ENCODE measurements at places on chromosomes 13 and 19.

- no peak for DNase-seq
Observed at GRCh38 chr13:98262292-98262691, 85.2 kb upstream of the RNF113B start.

GRCh38 chr13:31129419-31129818, 32.3 kb downstream of the HSPH1 start:
- no peak for DNase-seq

DNA sequence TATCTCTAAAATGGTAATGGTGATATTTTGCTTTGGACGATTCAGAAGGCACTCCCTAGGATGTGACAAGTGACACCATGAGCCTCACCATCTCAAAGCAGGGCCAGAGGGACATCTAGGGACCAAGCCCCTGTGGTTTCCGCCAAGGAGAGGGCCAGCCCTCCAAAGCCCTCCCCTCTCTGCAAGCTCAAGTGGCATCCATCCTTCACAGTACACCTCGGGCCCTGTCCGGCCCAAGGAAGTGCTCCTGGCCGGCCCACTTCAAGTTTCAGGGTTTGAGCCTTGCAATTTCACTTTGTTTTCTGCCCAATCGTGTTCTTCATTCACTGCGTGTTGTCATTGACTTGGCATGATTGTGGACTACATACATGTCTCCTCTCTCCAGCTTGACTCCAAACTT, 82.5 kb downstream of the TSHZ3 start:
- DNase-seq = no peak

- DNase-seq = no peak
Observed at GRCh38 chr13:48258002-48258401, 25.0 kb downstream of the ITM2B start.

GRCh38 chr19:13784731-13785452, 10.4 kb upstream of the ZSWIM4 start:
- DNase-seq = no peak

DNA sequence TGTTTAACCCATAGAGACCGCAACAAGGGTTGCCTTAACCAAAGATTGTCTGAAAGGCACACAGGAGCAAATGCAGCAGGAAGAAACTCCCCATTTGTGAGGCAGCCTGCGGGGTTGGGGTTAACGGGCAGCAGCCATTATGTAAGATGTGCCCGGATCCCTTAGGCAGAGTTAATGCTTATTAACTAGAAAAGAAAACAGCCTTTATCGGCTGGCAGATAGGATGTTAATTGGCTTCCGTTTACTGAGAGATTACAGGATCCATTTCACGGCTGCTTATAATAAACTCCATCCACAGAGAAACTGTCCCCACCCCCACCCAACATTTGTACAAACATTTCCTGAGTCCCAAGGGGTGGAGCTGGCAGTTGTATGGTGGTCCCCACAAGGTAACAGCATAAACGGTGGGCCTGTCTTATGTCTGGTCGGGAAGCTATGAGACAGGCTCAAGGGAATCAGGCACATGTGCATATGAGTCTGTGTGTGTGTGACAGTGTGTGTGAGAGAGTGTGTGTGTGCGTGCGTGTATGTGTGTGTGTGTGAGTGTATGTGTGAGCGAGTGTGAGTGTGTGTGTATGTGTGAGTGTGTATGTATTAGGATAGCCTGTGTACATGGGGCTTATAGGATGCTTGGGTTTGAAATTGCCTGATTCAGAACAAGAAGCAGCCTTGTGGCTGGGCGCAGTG, 10.5 kb downstream of the SLC25A42 start:
- DNase-seq = no peak

GRCh38 chr19:51364200-51365106, 1.7 kb downstream of the ETFB start:
- DNase-seq = no peak

DNA sequence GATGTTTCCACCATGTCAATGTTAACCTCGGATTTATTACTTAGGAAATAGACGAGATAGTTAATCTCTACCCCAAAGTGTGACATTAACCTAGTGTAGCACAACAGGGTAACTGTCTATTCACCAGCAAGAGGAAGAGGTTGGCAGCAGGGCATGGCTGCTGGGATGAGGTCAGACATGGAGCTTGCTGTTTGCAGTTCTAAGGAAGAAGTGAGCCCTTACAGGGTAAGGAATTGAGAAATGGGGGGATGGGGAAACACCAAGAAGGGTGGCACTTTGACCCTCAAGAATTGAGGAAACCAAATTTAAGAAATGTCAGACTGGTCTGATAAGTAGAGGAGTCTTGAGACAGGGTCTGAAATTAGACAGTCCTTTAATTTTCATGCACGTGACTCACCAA, 62.4 kb downstream of the MBD3L2B start:
- no peak for DNase-seq

DNA sequence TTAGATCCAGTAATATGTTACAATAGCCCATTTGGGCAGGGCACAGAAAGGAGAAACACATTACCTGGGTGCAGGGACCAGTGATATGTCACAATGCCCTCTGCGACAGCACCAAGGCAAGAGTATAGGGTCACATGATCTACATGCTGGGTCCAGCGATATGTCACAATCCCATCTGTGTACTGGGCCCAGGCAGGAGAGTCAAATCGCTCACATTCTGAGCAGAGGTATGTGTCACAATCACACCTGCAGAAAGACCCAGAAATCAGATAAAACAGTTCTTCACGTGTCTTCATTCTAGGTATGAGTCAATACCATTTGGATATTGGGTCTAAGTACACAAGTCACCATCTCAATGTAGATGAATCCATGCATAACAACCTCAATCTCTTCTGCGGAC, 7.1 kb upstream of the ZNF43 start:
- no peak for DNase-seq

DNA sequence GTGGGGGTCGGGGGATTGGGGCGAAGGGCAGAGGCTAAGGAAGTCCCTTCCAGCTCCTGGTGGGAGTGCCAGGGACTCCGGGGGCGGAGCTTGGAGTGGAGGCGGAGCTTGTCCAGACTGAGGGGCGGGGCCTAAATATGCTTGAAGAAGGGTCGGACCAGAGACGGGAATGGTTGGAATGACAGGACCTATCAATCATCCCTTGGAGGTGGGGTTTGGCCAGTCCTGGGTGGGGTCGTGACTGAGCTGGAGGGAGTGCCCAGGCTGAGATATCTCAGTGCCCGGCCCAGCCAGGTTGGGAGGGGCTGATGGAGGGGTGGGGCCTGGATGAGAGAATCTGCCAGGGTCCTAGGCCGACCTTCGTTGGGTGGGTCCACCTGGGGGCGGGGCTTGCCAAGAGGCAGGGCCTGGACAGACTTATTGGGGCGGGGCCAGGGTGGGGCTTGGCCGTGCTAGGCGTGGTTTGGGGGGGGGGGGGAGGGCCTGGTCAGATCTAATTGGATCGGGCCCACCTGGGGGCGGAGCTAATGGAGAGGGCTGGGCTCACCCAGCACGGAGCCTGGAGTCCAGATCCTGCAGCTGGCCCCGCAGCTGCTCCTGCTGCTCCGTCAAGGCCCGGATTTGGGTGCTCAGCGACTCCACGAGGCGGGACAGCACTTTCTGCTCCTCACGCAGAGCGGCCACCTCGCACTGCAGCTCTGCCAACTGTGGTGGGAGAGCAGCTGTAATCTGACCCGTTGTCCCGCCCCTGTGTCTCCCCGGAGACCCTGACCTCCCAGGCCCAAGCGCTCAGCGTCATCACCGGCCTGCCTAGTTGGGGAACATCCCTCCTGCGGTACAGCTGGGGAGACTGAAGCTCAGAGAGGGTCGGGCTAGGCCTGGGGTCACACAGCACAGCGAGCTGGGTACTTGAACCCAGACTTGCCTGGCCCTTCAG, 2.6 kb upstream of the WIZ start:
- peak; percentile 19 for DNase-seq

DNA sequence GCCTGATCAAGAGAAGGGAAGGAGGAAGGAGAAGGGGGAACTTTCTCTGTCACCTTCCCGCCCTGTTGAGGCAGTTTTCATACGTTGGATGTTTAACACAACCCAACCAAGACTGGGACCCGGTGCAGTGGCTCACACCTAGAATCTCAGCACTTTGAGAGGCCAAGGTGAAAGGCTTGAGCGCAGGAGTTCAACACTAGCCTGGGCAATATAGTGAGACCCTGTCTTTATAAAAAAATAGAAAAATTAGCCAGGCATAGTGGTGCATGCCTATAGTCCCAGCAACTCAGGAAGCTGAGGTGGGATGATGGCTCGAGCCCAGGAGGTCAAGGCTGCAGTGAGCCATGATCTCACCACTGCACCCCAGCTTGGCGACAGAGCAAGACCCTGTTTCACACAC, 59.4 kb upstream of the PEG3 start:
- DNase-seq = no peak

DNA sequence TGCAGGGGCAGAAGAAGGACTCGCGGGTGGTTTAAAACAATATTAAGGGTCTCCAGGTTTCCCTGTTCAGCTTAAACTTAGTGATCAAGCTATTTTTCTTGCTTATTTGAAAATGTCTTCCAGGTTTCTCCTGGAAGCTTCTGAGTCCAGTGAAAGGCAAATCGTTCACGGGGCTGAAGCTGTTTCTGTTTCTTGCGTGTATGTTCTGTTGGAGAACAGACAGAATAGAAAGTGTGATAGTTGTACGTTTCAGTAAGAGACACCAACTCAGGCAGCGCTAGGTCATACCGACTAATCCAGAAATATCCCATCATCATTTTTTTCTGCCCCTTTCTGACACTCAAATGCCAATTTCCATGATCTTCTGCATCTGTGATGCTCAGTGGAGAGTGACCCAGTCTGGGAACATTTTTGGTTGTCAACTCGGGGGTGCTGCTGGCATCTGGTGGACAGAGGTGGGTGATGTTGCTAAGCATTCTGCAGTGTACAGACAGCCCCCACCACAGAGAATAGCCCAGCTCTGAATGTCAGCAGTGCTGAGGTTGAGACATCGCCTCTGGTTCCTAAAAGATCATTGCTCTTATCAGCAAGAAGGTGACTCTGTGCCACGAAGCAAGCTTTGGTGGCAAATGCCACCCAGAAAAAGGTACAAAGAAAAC, 4.3 kb downstream of the KLF2 start:
- DNase-seq = no peak

DNA sequence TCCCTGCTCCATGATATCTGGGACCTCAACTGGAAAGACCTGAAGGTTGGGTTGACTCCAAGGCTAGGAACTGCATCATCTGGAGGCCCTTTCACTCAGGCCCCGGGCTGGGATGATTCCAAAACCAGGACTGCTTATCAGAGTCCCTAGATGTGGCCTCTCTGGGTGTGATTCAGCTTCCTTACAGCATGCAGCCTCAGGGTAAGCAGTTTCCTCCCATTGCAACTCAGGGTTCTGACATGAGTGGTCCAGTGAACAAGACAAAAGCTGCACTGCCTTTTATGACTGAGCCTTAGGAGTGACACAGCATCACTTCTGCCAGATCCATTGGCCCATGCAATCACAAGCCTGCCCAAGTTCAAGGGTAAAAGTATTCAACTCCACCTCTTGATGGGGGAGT, 502.8 kb downstream of the COG6 start:
- no peak for DNase-seq

- DNase-seq = no peak
Observed at GRCh38 chr13:67175836-67176459, 54.2 kb downstream of the PCDH9 start.

- DNase-seq = no peak
Observed at GRCh38 chr13:35917942-35918645, 213.1 kb downstream of the DCLK1 start.

- no peak for DNase-seq
Observed at GRCh38 chr19:36401475-36401874, 17.0 kb downstream of the ZFP82 start.

Data from DMS79 treated with DMSO at 0.1 percent for 48 hours (cell line).